ENCODE measurements at places on chromosomes 1 and 21.
A peak's percentile ranks its signal among the peaks of the same experiment; 100 is the strongest.

DNA sequence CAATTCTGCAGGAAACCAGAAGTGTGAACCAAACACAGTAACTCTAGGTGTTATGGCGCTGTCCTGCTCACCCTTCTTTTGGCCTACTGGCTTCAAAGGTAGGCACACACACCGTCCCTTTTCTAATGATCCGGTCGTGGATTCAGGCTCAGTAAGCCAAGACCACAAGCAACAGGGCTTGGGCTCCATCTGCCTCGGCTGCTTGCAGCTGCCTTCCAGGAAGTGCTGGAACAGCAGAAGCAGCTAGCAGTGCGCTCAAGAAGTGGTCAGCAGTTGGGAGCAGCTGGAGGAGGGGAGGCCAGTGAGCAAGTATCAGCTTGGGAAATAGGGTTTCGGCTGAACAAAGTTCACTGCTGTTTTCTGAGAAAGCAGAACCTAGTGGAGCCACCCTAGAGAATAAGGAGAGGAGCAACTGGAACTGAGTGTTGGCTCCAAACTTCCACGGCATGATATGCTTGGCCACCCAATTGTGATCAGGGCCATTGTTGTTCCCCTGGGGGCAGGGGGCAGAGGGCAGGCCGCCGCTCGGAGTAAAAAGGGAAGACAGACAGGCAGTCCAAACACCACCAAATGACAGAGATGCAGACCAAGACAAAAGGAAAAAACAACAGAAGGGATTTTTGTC, 173.4 kb downstream of the TOMM20 start:
- DNase-seq, result peak; percentile 34

DNA sequence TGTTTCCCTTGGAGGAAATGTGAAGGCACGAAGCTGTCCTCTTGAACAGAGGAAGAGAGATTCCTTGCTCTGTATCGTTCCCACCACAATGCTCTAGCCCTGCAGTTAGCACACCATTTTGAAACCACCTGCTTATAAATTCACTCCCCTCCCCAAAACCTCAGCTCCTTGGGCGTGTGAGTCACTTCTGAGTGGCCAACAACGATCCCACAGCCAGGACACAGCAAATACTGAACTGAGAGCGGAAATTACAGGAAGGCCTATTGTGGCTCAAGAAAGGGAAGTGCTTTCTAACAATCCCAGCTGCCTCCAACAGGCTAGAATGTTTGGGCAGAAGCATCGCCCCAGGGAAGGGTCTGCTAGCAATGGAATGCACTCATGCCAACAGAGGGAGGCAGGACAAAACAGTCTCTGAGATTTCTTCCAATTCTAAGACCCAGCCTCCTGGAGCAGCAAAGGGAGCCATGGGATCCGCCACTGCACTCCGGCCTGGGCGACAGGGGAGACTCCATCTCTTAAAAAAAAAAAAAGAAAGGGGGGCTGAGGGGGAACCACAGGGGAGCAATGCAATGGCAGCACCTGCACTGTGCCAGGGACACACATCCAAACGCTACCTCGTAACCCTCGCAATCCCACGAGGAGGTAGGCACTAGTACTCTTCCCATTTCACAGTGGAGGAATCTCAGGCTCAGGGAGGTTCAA, 1.9 kb downstream of the TMEM53 start:
- no peak for DNase-seq

DNA sequence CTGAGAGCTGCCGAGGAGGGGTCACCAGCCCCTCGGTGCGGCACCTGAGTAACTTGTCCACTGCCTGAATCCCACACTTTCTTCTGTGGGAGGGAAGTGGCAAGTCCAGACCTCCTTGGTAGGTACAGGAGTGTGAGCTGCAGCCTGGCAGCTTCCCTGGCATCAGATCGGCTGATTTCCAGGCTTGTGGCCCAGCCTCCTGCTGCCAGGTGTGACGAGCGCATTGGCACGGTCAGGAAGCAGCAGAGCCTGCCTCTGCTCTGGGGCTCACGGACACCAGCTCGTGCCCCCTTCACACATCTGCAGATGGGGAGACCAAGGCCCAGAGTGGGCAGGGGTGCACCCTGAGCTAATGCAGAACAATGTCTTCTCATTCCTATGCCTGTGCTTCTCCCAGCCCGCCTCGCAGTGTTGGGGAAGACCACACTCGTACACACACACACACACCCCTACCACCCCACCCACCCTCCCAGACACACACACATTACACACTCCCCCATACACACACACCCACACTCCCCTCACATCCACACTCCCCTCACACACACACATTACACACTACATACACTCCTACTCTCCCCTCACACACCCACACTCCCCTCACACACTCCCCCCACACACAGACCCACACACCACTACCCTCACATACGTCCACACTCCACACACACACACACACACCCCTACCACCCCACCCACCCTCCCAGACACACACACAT, 33.1 kb upstream of the SELENON start:
- no peak for DNase-seq

DNA sequence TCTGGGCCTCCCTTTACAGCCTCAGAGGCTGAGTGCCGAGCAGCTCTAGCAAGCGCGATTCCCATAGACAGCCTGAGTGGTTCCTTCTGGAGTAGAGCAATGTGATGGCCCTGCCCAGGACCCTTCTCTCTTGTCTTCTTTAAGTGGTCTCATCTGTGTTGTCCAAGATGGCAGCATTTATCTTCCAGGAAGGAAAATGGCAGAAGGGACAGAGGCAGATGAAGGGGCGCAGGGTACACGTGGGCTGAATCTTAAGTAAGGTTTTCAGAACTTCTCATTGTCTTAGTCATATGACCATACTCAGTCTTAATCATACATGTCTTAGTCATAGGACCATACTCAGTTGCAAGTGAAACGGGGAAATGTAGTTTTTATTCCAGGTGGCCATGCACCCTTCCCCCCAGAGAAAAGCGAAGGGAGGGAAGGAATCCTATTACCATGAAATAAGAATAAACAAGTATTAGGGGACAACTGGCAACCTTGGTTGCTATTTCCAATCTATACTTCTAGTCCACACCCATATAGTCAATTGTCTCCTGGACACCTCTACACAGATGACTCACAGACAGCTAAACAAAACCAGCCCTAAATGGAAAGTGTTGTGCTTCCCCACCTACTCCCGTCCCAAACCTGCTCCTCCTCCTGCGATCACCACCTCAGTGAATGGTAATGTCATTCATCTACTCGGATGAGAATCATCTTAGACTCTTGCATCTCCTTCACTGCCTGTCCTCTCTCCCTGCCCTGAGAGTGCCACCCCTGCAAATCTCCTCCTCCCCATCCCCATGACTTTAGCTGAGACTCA, 13.3 kb downstream of the OVAAL start:
- no peak for DNase-seq
